ENCODE measurements at places on chromosomes 3 and 15.
A peak's percentile ranks its signal among the peaks of the same experiment; 100 is the strongest.

DNA sequence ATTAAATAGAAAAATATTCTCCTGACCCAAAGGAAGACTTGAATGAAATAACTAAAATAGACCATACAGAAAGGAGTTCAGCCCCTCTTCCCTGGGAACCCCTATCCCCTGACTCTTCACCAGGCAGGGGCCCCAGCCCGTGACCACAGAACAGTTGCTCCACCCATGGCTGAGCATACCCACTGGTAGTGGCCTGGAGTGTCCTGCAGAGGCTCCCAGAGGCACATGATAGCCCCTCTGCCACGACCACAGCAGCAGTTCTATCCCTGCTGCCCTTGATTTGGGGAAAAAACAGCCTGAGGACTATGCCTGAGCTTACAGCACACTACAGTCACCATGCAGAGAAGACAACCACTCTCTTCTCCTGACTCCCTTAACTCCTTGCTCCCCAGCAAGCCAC, 31.8 kb downstream of the TTC14 start:
- no peak for DNase-seq

GRCh38 chr3:100210772-100211135, 50.0 kb upstream of the TBC1D23 start:
- DNase-seq: peak; percentile 58

DNA sequence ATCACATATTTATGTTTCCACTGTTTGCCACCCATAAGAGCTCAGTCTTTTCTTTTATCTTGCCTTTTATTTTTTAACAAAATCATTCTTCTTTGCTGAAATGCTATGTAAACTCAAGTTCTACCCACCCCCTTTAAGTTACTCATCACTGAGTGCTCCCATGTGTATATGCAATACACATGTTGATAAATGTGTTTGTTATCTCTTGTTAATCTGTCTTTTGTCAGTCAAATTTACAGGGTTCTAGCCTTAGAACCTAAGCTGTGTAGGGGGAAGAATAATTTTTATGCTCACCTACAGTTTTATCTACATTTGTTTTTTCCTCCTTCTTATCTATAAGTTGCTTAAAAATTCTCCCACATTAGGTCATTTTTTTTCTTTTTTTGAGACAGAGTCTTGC, 1195.9 kb downstream of the ROBO2 start:
- no peak for DNase-seq

DNA sequence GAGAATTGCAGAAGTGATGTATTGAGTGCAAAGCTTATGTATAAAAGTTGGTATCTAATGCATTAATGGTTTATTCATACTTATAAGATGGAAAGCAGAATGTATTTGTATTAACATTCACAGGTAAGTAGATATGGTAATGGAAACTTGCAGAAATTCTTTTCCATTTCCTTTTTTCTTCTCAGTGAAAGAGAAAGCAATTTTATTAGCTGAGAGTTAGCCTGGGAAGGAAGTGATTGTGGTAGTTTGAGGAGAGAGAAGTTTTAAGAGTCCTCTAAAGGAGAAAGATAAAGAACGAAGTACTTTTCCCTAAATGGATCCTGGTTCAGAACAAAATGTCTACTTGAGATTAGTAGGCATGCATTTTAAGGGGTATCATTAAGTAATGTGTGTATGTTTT, 60.1 kb upstream of the OSTN start:
- DNase-seq: no peak

DNA sequence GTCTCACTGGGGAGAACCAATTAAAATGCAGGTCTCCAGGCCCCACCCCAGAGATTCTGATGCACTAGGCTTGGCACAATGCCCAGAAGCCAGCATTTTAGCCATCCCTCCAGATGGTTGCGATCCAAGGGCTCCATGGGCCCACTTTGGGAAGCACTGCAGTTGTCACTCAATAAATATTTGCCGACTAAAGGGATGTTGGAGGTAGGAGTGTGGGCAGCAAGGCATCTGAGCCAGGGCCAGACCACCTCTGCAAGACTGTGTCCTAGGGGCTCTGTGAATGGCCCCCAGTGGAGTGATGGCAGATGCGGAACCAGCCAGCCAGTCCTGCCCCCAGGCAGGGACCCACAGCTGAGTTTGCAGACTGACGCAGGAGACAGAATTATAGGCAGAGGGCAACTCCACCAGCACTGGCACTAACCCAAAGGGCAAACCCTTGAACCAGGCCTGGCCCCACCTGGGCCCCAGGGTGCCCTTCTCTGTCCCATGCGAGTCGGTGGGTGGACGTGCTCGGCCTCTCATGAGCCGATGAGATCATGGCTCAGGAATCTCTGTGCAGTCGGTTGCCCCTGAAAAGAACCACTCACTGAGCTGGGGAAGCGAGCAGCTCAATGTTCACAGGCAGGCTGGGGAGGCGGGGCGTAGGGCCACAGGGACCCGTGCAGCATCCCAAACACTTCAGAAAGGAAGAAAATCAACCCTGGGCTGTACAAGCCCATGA, 49.7 kb downstream of the SEMA5B start:
- DNase-seq: peak; percentile 93

GRCh38 chr3:177754508-177754921, 557.2 kb upstream of the TBL1XR1 start:
- DNase-seq: no peak

DNA sequence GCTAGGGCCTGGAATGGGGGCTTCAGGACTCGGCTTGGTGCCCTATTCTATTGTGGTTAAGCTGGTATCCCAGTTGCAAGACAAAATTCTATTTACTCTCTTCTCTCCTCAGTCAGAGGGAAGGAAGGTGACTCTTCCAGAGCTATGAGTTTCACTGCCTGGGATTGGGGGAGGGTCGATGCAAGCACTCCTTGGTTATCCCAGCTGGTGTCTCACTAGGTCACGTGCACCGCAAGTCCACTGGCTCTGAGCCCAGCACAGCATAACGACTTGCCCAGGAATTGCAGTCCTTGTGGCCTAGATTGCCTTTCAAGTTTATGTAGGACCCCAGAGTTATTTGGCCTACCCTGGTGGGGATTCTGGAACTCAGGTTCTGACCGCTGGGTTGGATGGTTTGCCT, 958.8 kb downstream of the IGSF11 start:
- DNase-seq: no peak

GRCh38 chr3:134754768-134755559, 40.1 kb upstream of the EPHB1 start:
- peak; percentile 47 for DNase-seq

DNA sequence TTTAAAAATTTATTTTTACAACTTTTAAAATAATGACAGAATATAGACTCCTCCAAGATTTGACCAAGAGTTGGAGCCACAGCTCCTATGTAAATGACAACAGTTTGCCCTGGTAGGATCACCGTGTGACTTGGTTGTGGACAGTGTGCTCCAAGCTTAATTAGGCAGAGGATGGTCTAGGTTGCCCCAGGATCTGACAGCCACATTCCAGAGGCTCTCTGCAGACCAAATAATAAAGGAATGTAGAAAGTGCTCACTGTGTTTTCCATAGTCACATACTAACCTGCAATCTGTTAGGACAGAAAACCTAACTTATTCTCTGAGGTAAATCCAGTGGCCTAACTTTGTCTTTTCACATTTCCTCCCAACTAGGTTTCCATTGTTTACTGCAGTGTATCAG, 59.0 kb downstream of the GPD1L start:
- no peak for DNase-seq
